ENCODE measurements at places on chromosomes 1 and 21.

- DNase-seq, result no peak
These were observed 95.9 kb downstream of the KCNJ15 start for GRCh38 chr21:38352536-38353219.

GRCh38 chr1:217009376-217009775 is 286.1 kb upstream of the ESRRG start:
- DNase-seq, result no peak

GRCh38 chr1:165871311-165872067 is 44.1 kb downstream of the UCK2 start:
- DNase-seq, result no peak

GRCh38 chr1:168428063-168428731 is 115.6 kb downstream of the XCL2 start:
- no peak for DNase-seq

- DNase-seq, result no peak
These were observed 112.2 kb downstream of the RYR2 start for GRCh38 chr1:237154157-237154556.

DNA sequence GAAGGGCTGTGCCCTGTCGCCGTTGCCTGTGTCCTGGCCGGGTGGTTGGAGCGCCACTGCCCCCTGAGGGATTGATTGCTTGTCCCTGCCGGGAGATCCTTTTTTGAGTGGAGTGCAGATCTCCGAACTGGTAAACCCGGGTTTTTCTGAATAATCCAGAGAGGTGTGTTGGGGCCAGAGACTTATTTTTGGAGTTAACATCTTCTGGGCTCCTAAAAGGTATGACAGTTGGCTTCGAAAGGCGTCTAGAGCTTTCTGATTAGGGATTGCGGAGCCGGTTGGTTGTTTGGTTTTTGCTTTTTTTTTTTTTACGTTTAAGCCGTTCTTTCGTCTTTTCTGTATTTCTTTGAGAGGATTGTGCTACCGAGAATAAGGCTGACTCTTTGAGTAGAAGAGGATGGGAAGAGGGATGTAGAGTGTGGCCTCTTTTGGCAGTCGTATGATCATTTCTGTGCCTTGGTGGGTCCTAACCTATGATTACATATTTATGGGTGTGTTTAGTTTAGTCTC is 756 bp downstream of the RLF start:
- DNase-seq, result no peak

DNA sequence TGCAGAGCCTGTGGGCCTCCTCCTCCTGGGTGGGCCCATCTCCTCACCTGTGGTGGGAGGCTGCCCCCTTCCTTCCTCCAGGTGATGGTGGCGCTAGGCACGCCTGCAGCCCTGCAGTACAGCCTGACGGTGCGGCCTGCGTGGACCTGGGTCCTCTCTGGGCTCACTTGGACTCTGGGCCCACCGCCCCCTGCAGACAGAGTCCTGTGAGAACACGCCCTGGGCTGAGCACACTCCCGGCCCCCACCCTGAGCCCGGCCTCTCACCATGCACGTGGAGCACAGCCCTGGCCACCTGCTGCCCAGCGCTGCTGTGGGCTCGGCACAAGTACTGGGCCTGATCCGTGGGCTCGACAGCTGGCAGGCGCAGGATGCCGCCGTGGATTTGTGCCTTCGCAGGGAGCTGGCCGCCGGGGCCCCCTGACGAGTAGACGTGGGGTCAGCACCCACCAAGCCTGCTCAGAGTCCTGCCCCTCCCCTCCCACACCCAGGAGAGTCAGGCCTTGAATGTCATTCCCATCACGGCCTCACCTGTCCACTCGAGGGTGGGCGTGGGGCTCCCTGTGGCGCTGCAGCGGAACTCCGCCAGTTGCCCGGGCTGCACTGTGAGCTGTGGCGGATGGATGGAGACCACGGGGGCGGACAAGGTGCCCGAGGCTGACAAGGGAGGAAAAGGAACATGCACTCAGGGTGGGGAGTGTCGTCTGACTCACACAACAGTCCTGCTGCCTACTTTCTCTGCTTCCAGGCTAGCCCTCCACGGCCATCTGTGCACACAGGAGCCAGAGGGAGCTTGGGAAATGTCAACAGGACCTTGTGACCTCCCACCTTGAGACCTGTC is 43.4 kb downstream of the LDLRAD2 start:
- DNase-seq, result no peak

DNA sequence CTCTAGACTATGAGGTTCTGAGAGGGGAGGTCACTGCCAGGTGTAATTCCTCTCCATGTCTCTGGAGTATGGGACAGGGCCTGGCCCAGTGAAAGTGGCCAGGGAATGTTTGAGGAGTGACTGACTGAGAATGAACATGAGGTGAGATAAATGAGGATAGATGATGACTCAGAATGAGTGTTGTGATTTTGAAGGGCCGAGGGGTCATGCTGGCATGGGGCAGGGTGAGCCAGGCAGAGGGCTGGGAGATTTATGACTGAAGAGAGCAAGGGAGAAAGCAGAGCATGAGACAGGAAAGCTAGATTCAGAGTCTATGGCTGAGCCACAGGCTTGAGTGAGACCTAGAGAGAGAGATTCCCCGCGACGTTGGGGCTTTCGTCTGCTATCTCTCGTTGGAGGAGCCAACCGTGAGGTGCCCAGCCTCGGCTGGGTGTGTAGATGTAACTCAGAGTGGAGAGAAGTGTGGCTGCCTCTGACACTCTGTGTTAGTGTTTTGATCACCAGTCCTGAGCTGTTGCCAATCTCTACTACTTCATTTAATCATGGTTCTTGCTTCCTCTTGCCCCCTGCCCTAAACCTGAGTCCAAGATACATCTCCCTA is 50.1 kb downstream of the FOXD2 start:
- DNase-seq, result no peak

GRCh38 chr1:211549092-211549711 is 29.8 kb downstream of the SLC30A1 start:
- DNase-seq, result no peak

DNA sequence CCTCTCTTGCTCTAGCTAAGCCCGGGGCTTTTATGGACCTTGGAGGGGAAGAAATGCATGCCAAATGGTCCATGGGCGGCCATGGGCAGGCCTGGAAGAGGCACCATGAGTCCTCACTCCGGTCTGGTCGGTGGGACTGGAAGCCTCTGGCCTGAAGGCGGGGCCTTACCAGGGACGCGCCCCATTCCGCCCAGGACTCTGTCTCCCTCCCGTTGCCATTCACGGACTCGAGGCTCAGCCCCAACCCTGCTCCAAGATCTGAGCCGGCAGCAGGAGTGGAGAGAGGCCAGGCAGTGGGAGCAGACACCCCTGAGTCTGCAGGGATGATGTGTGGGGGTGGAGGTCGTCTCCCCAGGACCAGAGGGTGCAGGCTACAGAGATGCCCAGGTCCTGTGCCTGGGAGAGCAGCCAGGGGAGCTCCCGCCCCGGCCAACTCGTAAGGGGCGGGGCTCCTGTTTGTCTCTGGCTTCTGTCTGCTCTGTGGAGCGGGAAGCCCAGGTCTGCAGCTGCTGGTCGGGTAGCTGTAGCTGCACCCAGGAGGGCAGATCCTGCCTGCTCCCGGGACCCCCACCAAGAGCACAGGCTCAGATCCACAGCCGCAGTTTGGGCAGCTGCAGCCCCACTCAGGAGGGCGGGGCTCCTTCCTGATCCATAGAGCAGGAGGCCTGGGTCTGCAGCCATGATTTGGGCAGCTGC is 8.3 kb upstream of the KANK4 start:
- DNase-seq, result no peak

- DNase-seq, result no peak
These were observed 27.8 kb upstream of the ZNF281 start for GRCh38 chr1:200437556-200438203.

DNA sequence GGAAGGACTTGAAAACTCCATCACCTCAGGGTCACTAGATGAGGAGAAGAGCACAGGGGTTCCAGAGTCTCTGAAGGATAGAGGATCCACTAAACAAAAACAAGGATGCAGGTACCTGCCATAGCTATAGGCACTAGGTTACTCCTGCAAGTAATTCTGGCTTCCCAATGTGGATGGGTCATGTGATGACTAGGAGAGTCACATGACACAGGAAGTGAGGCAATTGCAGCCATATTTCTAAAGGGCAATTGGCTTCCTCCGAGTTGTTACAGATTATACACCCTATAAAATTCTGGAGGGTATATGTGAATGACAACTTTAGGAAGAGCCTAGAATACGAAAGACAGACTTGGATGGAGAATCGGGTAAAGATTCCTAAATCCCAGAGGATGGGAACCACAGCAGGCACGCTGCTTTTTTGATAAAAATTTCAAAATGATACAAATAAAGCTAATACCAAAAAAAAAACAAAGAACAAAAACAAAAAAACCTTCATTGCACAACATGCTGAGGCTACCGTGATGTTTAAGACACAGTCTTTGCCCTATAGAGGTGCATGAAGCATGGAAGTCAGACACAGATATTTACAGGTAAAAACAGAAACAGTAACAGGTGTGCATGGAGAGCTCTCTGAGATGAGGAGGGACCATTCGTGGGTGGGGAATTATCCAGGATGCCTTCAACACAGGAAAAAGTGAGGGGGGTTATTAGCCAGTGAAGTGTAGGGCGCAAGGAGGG is 10.5 kb downstream of the MTX1 start:
- DNase-seq, result no peak

GRCh38 chr1:225944387-225944786 is 3.4 kb upstream of the LEFTY2 start:
- DNase-seq, result no peak

Data from NCI-H2081 treated with DMSO at 0.1 percent for 48 hours (cell line).